Left lung (tissue), 14 donors: ENCODE measurements at places on chromosomes 1 and 21. TPM values are rescaled to one million over a fixed set of nuclear protein-coding genes. Genes with fewer than 3 reads are reported as not detected.

The DNM3 gene
- 7.7 TPM for polyA plus RNA-seq

The PSRC1 gene
- polyA plus RNA-seq: 41.3 TPM

The CRYBG2 gene
- polyA plus RNA-seq: 0.94 TPM

The SLC25A34 gene
- 4.1 TPM for polyA plus RNA-seq

The NR1I3 gene
- polyA plus RNA-seq: 0.48 TPM
